ENCODE measurements at places on chromosomes 6 and 20.
A peak's percentile ranks its signal among the peaks of the same experiment; 100 is the strongest.

DNA sequence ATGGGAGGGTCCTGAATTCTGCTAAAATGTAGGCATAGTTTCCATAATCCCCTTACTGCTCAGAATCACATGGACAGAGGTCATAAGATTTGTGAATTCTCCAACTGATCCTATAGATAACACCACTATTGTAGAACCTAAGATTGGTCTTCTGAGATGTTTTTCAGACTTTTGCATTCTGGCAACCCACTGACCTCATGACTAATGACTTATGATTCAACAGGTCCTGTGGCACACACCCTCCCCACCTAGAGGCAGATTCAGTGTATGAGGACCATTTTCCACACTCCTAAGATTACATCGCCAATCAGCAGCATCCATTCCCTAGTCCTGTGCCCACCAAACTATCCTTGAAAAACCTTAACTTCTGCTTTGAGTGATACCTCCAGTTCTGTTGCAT is 207.2 kb downstream of the BTBD9 start:
- no peak for DNase-seq

DNA sequence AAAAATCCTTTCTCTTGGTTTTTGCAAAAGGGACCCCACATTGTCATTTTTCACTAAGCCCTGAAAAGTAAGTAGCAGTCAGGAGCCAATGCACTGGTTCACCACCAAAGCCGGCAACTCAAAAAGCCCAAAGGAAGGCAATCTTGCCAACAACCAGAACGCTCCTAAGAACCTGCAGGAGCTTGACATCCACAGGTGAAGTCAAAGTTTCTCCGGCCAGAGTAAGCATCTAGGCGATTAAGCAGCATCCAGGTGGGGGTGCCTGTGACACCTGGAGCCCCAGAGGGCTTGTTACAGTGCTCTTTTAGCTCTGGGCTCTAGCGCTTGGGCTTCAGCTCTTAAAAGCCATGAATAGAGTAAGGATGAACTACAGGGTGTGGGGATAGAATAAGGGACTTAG is 36.1 kb downstream of the SLC35D3 start:
- DNase-seq = no peak

- DNase-seq = no peak
Measured at GRCh38 chr6:11161031-11161956, 49.8 kb upstream of the ERVFRD-1 start.

DNA sequence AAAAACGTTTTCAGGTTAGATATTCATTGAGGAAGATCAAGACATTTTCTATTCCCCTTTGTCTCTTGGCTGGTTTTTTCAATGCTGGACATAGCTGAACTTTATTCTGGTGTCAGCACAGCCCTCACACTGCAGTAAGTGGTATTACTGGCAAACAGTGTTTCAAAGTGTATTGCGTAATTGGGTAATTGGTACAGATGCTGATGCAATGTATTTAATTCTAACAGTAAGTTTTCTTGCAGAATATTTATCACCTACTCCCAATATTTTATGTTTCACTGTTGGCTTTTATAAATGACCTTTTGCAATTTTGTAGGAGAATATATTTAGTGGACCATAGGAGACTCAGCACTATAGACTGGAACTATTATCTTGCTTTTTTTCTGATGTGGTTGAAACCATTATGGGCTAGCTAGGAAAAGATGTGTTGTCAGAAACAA is 287.6 kb upstream of the SOX4 start:
- no peak for DNase-seq

- no peak for DNase-seq
Measured at GRCh38 chr6:129889580-129889979, 28.5 kb upstream of the TMEM244 start.

- DNase-seq = no peak
Measured at GRCh38 chr20:10790013-10790412, 116.2 kb upstream of the JAG1 start.

- no peak for DNase-seq
Measured at GRCh38 chr6:33981421-33981820, 164.5 kb downstream of the GRM4 start.

DNA sequence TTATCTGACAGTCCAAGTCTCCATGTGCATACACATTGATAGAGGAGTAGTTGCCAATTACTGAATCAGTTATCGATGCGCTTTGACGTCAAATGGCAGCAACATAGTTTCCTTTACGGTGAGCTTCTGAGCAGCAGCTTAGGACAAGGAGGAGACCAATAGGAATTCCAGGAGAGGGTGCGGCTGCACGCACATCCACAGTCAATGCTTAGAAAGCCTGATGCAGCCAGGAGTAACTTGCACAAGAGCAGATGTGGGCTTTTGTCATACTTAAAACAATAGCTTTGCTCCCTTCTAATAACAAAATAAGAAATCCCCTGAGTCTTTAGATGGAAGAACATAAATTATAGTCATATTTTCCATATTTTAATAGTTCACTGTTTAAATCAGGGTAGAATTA is 442.1 kb downstream of the BCKDHB start:
- DNase-seq = no peak

DNA sequence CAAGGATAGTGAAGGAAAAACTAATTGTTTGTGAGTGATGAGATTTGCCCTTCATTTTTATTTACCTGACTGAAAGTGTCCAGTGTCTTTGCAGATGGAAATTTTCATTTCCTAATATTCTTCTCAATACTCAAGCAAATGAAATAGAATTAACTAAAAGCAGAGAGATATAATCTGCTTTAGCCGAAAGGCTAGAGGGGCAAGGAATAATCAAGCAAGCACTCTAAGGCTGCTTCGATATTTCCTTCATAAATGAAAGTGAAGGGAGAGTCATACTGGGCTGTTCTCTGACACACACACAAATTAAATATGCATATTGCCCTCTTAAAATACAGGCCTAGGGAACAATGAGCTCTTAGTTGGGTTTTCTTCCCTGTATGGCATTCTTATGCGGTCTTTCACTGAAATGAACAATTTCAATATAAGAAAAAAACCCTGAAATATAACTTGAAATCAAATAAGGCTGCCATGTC is 47.5 kb upstream of the POPDC3 start:
- no peak for DNase-seq

DNA sequence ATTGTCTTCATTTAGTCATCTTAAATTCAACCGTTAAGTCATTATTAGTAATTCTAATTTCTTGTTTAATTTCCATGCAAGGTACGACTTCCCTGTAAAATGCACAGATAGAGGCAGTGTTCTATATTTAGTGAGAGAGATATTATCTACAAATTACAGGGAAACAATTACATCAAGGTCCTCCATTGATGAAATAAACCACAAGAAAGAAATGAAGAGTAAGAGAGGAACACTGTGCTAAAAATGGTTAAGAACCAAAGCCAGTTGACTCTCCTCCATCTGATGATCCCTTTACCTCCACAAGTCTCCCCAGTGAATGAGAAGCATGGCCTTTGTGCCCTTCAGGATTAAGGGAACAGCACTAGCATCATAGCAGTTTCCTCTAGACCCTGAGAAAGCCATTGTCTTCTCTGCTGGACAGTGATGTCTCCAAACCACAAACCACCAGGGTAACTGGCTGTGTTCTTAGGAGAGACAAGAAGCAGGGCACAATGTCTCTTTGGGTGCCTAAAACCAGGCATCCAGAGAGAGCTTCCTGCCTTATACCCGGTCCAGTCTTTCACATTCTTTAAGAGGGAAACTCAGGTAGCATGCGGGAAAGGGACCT is 38.1 kb downstream of the IRF4 start:
- DNase-seq = no peak

DNA sequence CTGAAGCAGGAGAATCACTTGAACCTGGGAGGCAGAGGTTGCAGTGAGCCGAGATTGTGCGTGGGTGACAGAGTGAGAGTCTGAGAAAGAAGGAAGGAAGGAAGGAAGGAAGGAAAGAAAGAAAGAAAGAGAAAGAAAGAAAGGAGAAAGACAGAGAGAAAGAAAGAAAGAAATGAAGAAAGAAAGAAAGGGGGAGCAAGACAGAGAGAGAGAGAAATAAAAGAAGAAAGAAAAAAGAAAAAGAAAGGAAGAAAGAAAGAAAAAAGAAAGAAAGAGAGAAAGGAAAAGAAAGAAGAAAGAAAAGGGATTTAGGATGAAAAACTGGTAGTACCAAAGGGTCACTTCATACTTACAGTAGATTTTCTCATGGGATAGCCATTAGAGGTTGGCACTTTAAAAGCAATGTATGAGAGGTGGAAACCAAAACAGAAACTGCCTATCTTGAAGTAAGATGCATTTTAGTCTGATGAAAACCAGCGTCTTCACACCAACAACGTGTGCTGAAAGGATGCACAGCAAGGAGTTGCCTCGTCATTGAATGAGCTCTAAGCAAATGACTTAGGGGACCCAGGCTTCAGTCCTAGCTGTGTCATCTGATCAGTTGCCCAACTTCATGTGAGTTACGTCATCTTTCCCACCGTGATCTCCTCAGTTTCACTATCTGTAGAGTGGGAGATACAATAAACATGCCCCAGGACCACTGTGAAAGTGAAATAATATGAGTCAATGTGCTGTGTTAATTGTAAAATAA is 133.9 kb upstream of the NEDD9 start:
- DNase-seq = no peak

DNA sequence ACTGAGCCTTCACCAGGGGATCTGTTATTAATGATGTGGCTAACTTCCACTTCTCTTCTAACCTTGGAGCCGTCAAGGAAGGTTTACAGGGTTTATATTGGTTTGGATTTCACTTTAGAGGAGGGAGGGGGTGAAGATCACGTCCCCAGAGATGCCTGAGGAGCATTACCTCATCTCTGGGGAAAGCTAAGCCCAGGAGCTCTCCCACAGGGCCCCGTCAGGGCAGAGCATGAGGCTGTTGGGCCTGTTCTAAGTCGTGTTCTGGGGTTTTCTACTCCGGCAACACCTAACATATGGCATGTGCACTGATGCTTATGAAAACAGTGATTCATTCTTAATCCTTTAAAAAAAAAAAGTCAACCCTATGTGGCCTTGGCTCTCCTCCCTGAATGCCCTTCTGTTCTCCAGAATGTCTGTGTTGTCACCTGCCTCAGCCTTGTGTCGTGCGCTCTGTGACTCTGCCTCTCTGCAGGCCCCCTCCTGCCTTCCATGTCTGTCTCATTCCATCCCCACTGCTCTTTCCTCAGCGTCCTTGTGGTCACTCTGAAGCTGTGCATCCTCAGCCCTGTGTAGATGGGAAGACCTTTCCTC is 97.4 kb upstream of the JARID2 start:
- DNase-seq = no peak

- DNase-seq = no peak
Measured at GRCh38 chr20:21920211-21920610, 214.7 kb downstream of the PAX1 start.

GRCh38 chr20:13220194-13220903 is 725 bp upstream of the ISM1 start:
- DNase-seq = peak; percentile 10

GRCh38 chr6:122683989-122684651 is 73.9 kb downstream of the PKIB start:
- DNase-seq = no peak

GRCh38 chr6:13447949-13448724 is 39.3 kb downstream of the GFOD1 start:
- no peak for DNase-seq

DNA sequence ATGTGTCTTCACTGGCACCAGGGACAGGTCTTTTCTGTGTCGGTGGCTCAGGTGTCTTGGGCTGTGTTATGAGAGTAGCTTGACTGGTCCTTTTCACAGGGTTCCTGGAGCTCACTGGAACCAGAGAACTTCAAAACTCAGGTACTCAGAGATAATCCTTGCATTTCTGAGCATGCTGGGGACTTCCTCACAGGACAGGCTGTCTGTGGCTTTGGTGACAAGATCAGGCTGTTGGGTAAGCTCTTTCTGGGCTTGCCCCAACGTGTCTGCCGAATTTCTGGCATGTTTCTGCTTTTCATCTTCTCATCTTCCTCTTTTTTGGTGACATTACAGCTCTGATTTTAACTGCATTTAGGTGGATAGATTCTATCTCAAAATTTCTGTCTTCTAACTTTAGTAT is 270.0 kb downstream of the CDH26 start:
- no peak for DNase-seq

DNA sequence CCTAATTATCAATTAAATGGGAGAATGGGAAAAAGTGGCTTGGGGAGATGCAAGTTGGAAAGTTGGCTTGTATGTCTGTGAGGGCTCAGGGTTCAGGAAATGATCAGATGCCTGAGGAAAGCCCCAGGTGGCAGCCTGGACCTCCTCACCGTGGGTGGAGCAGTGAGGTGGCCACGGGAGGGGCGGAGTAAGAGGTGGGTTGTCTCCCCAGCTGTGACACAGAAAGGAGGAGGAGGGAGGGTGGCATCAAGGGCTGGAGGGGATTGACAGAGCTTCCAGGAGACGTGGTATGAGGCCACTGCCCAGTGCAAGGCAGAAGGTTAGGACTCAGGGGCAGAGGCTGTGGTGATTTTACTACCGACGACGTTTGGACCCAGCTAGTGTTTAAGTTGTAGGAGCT is 672.2 kb downstream of the PRKN start:
- no peak for DNase-seq

- DNase-seq = no peak
Measured at GRCh38 chr6:151199991-151200390, 39.8 kb upstream of the AKAP12 start.

DNA sequence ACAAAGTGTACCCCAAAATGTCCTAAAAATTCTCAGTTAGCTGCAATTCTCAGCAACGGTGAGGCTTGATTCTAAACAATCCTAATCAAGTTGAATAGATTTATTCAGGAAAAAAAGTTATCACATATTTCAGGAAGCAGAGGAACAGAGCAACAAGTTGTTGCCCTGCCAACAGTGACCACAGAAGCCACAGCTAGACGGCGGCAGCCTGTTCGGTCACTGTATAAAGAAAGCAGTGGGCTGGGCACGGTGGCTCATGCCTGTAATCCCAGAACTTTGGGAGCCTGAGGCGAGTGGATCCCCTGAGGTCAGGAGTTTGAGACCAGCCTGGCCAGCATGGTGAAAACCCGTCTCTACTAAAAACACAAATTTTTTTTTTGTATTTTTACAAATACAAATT is 171.2 kb upstream of the BMP5 start:
- no peak for DNase-seq

Measured in activated T-helper 1 cell treated with Interleukin-2 at 50 U/mL for 16 hours (primary cell).